ENCODE measurements at places on chromosomes 2 and 18.
A peak's percentile ranks its signal among the peaks of the same experiment; 100 is the strongest.

DNA sequence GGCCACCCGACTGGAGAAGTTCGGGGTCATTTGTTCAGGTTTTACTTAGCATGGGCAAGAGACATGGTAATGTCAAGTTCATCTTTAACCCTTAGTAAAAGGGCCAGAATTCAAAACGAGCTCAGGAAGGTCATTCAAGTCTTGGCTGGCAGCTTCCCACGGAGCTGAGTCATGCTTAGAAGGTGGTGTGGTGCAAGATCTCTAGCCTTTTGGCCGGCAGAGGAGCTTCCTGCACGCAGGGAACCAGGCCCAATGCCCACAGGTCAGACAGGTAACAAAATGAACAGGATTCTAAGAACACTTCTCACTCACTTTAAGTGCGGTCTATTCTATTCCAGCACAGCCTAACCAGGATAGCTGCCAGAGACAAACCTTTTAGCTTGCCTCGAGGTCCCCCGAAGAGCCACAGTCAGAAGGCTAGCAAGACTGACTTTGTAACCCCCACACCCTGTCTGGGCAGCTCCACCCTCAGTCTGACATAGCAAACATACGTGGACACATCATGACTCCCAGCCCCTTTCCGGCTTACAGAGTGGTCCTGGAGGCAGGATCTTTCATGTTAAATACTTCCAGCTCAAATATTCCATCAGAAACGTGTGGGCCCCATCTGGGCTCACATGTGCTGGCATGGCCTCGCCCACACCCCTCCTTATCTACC is 292.7 kb downstream of the BCL11A start:
- DNase-seq = no peak

- no peak for DNase-seq
Measured at GRCh38 chr2:191061381-191061980, 47.5 kb upstream of the STAT1 start.

DNA sequence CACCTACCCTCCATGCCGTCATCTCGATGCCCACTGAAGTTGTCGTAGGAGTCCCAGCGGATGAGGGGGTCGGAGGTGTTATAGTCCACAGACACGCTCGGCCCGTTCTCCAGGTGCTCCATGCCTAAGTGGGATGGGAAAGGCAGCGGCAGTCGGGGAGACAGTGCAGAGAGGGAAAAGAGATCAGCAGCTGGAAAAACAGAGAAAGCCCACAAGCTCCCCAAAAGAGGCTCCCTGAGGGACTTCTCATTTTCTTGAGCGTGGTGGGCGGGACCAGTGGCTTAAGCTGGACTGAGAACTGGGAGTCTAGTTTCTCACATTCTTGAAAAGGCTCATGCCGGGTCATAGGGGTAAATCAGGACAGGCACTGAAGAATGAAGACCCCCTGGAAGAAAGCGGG is 121.9 kb downstream of the TNS1 start:
- no peak for DNase-seq

DNA sequence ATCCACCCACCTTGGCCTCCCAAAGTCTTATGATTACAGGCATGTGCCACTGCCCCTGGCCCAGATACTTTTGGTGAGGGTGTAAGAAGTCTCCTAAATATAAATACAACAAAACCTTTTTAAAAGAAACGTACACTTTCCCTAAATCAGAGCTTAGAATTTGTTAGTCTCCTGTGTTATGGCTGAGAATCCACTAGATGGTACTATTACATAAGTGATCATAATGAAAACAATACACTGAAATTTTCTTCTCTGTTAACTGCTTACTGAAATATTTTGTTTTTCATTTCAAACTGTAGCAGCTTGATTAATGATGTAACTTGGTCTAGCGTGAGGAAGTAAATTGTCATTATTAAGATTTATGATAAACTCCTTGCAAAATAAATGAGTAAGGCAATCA is 74.8 kb upstream of the FAM98A start:
- DNase-seq = no peak

GRCh38 chr2:16828828-16829160 is 163.2 kb upstream of the CYRIA start:
- no peak for DNase-seq

DNA sequence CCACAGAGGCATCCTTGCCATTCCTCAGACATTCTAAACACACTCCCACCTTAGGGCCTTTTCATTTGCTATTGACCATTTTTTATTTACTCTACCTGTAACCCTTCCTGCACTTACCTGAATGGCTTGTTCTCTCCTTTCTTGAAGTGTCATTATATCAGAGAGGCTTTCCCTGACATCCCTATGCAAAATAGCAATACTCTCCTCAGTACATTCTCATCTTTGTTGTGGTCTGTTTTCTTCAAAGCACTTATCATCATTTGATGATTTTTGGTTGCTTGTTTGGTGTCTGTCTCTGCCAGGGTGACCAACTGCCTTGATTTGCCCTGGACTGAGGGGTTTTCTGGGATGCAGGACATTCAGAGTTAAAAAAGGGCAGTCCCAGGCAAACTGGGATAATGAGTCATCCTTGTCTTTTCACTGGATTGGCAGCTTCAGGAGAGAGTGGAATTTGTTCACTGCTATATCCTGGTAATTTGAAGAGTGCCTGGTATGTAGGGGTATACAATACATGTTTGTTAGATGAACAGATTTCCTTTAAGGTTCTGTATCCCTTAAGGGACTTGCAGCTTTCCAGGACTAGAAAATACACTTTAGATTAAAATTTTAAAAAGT is 102.4 kb downstream of the BABAM2 start:
- DNase-seq = no peak

- DNase-seq = no peak
Measured at GRCh38 chr18:47163241-47163640, 12.9 kb downstream of the IER3IP1 start.

DNA sequence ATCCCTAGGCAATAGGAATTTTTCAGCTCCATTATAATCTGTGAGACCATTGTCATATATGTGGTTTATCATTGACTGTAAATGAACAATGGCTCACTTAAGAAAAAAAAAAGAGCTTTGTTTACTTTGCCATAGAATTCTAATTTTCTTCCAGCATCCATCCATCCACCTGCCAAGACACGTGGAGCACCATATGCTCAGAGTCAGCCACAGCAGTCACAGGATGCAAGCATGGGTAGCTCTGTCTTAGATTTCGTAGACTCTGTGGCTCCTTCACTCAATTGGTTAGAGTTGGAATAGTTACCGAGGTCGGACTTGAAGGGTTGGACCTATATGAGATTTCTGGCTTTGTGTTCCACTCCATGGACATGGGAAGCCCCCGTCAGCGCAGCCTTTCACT is 75.6 kb downstream of the COA5 start:
- DNase-seq = no peak

GRCh38 chr2:74381751-74382150 is 1.6 kb upstream of the DCTN1 start:
- DNase-seq = no peak

GRCh38 chr18:37805773-37806404 is 240.3 kb upstream of the CELF4 start:
- DNase-seq = no peak

GRCh38 chr2:47249157-47249900 is 94.2 kb upstream of the STPG4 start:
- DNase-seq = no peak

- no peak for DNase-seq
Measured at GRCh38 chr2:160432633-160433032, 61.0 kb downstream of the RBMS1 start.

GRCh38 chr18:57287766-57288165 is 64.6 kb upstream of the ST8SIA3 start:
- no peak for DNase-seq

DNA sequence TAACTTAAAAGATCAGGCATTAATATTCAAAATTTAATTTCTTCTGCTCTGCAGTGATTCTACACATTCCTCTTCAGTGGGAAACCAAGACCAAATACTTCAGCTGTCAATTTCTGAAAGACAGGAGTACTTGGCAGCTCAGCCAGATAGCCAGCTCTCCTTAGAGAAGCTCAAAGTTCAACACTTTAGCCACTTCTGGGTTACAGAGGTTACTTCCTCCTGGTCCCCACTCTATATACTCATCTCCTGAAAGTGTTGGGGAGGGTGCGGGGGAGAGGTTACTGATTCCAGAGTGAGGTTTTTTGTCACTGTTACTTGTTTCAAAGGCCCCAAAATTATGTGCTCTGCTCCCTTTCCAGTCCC is 4.1 kb downstream of the CYTIP start:
- peak; percentile 71 for DNase-seq

DNA sequence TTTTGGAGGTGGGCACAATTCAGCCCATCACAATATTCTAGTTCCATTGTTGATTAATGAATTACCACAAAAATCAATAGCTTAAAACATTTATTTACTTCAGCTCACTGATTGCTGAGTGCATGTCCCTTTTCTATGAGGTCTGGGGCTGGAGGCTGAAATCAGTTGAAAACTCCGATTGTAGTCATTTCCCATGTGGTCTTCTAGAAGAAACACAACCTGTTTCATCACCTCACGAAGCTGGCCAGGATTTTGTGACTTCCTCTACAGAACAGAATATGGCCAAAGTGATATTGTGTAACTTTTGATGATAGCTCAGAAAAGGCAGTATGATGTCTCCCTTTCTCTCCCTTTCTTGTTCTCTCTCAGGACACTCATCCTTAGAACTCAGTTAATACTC is 44.1 kb upstream of the CYRIA start:
- no peak for DNase-seq

DNA sequence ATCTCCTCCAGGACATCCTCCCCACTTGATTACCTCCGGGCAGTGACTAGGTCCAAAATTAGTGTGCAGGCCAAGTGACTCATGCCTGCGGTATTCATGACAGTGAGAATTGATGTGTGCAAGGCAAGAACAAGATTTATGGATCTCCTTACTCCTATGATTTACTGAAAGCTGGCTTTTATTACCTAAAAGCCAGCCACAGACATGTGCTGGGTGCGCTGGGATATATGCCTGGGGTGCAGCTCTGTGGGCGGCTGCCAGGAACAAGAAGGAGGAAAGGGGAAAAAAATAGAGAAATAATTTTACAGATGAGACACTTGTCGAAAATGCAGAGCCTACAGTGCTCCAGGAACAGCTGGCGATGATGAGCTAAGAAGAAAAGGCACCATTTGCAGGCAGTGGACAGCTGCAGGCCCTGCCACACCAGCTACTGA is 359.3 kb downstream of the CMPK2 start:
- DNase-seq = no peak

- DNase-seq = peak; percentile 64
Measured at GRCh38 chr2:196750977-196751631, 48.4 kb downstream of the GTF3C3 start.

DNA sequence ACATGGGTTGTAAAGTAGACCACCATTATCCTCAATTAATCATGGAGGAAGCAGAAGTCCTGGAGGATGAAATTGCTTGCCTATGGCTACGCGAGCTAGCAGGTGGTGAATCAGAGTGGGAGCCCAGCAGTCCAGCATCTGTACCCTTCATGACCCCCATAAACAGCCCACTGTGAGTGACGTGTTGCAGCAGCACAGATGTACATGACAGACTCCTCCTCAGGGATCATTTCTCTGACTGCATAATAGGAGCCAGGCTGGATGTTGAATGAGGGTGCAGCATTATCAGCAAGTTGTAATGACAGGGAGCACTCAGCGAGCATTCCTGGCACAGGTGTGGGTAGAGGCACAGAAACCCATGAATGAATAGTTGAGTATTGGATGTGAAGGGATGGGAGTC is 339.3 kb downstream of the MYCN start:
- no peak for DNase-seq

DNA sequence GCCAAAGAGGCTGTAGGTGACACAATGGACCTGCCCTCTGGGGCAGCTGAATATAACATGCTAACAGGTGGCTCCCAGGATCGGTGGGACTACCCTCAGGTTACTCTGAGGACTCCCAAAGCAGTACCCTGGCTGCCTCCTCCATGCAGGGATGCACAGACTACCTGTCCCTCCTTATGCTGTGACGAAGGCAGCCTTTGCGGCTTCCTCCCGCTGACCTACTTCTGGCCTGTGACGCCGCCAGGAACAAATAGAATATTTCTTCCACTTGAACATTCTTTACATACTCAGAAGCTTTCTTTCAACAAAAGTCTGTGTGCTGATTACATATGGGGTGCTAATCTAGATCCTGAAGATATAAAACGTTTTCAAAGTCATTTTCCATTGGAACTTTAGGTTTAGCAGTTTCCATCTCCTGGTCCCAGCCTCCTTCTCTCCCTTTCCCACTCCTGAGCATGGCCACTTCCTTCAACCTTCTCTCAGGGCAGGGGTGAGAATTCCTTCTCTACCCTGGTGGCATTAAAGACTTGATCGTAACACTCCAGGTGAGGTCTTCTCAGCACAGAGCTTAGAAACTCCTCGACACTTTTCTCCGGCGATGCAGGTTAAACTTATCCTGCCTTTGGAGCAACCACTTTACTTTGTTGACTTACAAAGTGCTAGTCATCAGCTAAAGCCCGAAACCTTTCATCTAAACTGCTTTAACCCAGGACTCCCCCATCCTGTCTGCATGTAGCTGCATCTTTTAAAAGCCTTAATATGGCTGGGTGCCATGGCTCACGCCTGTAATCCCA is 58.9 kb upstream of the STK17B start:
- peak; percentile 51 for DNase-seq

- no peak for DNase-seq
Measured at GRCh38 chr2:232330068-232330999, 48.2 kb upstream of the ALPP start.

GRCh38 chr2:24016376-24016761 is 6.5 kb downstream of the MFSD2B start:
- DNase-seq = no peak

GRCh38 chr2:39174022-39174421 is 53.2 kb upstream of the SOS1 start:
- DNase-seq = no peak

GRCh38 chr18:45155526-45155925 is 459.8 kb upstream of the SLC14A2 start:
- no peak for DNase-seq

DNA sequence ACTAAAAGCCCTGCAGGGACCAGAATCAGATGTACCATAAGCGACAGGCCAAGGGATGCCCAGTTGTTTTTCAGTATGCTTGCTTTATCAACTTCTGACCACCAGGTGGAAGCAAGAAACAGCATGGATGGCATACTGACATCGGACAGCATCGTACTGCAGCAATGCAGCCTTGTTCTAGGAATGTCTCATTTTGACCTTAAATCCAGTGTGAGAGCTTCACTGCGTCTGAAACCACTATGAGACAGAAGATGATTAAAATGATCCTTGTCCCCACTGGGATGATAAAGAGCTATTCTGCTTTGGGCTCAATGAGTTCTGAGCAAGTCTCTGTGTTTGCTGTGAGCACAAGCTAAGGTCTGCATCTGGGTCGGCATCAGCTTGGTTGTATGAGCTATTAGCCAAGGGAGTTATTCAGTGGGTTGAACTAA is 54.3 kb downstream of the CDK15 start:
- DNase-seq = peak; percentile 30

All from activated naive CD4-positive, alpha-beta T cell treated with Interleukin-2 at 50 U/mL for 16 hours (primary cell).